ENCODE measurements at places on chromosomes 3 and 15. TPM values are rescaled to one million over a fixed set of nuclear protein-coding genes. Genes with fewer than 3 reads are reported as not detected.

The KIAA1143 gene
- 25.0 TPM for total RNA-seq

The TRPM1 gene
- total RNA-seq, result not detected

The C3orf20 gene
- not detected for total RNA-seq

The CCK gene
- 0.97 TPM for total RNA-seq

The ACTC1 gene
- total RNA-seq, result 21.4 TPM

The RTP1 gene
- not detected for total RNA-seq
